HEK293T (cell line): ENCODE measurements at places on chromosomes 4 and X.
A peak's percentile ranks its signal among the peaks of the same experiment; 100 is the strongest.

GRCh38 chrX:115023139-115023538 is 5.7 kb upstream of the IL13RA2 start:
- DNase-seq, result no peak

GRCh38 chr4:2352171-2352570 is 66.3 kb downstream of the ZFYVE28 start:
- DNase-seq, result no peak

GRCh38 chrX:106171293-106171820 is 3.3 kb downstream of the PWWP3B start:
- DNase-seq, result no peak

- no peak for DNase-seq
Measured at GRCh38 chrX:71215338-71215912, 7.6 kb upstream of the GJB1 start.

- DNase-seq, result no peak
Measured at GRCh38 chrX:72604705-72605104, 32.1 kb upstream of the HDAC8 start.

DNA sequence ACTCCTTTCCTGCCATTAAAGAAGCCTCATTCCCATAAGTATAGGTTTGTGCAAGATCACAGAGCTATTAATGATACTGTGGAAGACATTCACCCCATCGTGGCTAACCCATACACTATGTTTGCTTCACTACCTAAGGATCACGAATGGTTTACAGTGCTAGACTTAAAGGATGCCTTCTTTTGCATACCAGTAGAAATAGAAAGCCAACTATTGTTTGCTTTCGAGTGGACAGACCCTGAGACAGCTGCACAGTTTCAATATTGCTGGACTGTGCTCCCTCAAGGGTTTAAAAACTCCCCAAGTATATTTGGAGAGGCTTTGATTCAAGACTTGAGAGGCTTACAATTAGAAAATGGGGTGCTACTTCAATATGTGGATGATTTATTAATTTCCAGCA is 16.0 kb upstream of the PAPSS1 start:
- no peak for DNase-seq

GRCh38 chrX:15973946-15974345 is 119.3 kb upstream of the AP1S2 start:
- no peak for DNase-seq

DNA sequence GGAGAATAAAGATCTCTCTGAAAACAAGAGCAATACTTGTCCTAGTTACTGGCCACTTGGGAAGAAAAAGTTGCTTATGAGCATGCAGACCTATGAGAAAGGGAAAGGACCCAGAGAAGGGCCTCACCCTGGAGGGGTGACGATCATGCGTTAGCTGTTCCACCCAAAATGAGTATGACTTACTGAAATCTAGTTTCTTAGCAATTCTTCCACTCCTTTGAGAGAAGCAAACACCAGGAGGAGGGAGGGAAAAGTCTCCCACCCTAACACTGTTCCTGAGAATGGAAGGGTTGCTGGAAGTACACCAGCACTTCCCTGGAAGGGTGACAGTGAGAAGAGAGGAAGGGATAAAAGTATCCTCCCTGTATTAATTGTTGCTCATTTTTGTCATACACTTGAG is 107.9 kb downstream of the ADGRL3 start:
- no peak for DNase-seq

GRCh38 chrX:73683236-73683859 is 120.4 kb downstream of the CHIC1 start:
- DNase-seq, result no peak

GRCh38 chr4:172168888-172169287 is 355.7 kb downstream of the GALNTL6 start:
- DNase-seq, result no peak

DNA sequence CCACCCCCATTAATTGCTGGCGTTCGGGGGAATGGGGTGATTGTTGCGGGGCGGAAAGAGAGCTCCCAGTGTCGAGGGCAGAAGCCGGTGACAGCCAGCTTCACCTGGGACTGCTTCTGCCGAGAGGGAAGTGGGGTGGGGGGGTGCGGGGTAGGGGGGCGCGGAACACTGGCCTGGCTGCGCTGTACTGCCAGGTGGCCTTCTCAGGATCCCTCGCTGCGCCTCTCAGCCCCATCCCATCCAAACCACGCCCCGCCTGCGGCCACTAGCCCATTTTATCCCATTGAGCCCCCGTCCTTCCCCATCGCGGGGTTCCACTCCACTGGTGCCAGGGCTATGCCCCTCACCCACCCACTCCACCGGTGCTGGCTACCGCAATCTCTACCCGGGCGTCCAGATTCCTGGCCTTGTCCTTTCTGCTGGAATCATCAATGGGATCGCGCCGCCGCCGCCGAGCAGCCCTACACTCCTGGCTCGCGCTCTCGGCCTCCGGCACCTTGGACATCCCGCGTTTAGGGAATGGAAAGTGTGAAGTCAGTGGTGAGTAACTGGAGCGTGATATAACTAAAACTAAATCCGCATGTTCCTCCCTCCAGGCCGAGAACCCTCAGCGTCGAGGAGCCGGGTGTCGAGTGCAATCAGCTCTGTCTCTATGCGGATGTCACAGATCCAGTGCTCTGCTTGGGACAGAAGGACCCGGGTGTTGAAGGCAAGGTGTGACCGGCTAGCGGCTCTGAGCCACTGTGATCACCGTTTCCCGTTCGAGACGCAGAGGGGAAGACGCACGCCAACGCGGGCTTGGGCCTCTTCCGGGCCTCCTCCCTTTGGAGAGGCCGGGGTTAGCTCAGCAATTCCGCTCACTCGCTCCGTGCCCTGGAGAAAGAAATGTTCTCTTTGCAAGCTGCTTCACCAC is 20.5 kb downstream of the NKX3-2 start:
- no peak for DNase-seq

- DNase-seq, result no peak
Measured at GRCh38 chrX:97399400-97399799, 515.7 kb downstream of the RPA4 start.

GRCh38 chrX:130330706-130331105 is 9.0 kb upstream of the SLC25A14 start:
- DNase-seq, result peak; percentile 81

GRCh38 chr4:110088670-110089069 is 109.7 kb downstream of the ELOVL6 start:
- DNase-seq, result no peak

DNA sequence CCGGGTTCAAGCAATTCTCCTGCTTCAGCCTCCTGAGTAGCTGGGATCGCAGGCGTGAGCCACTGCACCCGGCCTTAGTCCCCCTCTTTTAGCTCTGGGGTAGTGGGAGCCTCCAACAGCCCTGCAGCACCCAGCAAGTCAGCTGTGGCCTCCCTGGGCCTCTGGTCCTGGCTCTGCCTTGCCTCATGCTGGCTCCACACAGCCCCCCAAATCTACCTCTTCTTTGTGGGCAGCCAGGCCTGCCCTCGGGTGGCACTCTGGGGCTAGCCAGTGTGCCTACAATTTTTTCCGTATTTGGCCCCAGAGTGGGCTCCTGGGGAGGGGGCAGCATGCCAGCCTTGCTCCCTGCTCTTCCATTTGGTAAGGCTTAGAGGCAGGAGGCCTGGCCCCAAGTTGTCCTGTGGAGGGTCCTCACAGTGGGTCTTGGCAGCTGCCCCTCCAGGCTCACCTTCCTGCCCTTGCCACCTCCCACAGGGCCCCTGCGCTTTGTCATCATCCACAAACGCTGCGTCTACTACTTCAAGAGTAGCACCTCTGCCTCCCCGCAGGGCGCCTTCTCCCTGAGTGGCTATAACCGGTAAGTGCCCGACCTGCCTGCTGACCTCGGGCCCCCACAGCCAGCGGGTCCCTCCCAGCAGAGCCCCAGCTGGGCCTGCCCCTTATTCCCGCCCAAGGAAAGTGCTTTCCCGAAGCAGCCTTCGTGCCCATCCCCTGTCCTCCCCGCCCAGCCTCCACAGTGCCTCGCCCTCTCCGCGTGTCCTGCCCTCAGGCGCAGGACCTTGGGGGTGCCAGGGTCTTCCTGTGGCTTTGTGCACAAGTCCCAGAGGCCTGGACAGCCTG is 21.0 kb upstream of the ADD1 start:
- no peak for DNase-seq

GRCh38 chrX:125627676-125628075 is 308.0 kb downstream of the TEX13C start:
- DNase-seq, result no peak

- no peak for DNase-seq
Measured at GRCh38 chr4:41881981-41882624, 53.1 kb upstream of the TMEM33 start.

DNA sequence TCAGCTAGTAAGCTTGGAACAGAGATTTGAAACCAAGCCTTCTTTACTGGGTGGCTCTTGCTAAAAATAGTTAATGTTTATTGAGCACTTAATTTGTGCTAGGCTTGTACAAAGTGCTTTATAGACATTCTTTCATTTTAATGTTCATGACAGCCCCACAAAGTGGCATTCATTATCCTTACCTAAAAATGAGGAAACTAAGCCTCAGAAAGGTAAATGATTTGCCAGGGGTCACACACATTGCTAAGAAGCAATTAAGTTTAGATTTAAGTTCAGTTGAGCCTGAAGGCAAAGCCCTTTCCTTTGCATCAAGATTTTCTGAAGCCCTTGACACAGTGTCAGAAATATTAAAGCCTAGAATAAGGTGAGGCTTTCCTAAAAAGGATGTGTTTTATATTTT is 327.5 kb upstream of the FGF13 start:
- no peak for DNase-seq

GRCh38 chr4:173379929-173380328 is 9.2 kb downstream of the SAP30 start:
- DNase-seq, result no peak

GRCh38 chr4:40333921-40334352 is 1.2 kb upstream of the CHRNA9 start:
- DNase-seq, result peak; percentile 26

- no peak for DNase-seq
Measured at GRCh38 chr4:20318001-20318908, 66.5 kb downstream of the SLIT2 start.

- no peak for DNase-seq
Measured at GRCh38 chr4:128635955-128636560, 173.4 kb upstream of the JADE1 start.

DNA sequence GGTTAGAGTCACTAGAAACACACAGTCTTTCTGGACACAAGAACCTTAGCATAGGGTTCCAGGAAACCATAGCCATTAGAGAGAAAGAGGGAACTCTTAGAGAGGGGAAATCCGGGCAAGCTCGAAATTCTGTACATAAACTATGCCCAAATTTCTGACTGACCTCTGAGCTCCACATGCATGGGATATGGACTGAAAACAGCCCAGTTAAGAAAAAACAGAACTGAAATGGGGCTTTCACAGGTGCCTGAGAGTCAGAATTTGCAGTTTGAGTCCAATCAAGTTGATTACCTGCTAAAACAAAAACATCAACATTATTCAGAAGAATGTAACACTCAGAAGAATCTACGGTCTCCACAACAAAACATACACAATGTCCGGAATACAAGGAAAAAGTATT is 13.1 kb downstream of the DCHS2 start:
- DNase-seq, result no peak

DNA sequence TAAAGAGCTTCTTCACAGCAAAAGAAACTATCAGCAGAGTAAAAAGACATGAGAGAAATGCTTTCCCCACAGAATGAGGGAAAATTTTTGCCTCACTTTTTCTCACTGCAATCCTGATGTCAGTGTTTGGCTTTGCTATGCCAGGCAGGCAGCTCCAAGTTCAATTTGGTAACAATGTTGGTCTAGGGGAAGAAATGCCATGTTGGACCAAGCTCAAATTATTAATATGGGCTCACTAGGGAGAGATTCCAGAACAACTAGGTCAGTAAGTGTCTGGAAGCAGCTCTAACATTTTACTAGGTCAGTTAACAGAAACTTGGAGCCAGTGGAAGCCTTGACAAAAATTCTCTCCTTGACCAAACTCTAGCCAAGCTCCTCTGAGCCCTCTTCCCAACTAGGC is 95.4 kb downstream of the NAF1 start:
- DNase-seq, result no peak

DNA sequence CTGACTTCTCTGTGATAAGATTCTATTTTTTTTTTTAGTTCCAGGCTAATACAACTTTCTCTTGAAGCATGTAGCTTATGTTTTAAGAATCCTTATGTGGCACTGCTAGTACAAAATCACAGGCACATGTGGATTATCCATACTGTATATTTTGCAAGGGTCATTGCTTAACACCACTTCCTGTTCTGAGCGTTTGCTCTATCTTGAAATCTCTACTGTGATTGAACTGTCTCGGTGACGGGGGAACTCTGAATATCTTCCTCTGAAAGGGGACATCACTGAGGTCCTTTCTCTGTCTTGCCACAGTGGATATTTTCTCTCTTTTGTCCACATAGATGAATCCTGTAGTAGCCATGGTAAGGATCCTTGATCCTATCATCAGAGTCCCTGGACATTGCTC is 2.1 kb upstream of the WFS1 start:
- no peak for DNase-seq

DNA sequence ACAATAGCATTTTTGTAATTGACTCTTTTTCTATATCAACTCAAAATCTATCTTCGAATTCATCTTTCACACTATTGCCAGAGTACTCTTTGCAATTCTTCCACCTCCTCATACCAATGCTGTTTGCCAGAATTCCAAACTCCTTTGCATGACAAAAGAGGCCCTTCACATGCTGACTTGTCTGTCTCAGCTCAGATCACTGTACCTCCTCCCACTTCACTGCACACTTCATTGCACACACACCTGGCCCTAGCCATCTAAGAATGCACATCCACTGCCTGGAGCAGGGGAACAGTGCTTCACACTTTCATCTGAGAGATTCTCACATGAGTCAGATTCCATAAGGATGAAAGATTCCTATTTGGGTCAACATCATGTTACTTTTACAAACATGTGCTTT is 56.5 kb downstream of the PRDM5 start:
- DNase-seq, result no peak
